ENCODE measurements at places on chromosomes 5 and 9. TPM values are rescaled to one million over a fixed set of nuclear protein-coding genes. Genes with fewer than 3 reads are reported as not detected.

GRCh38 chr5:155189476-155189875, 175.9 kb downstream of the KIF4B start:
- DNase-seq, result no peak

- no peak for DNase-seq
Observed at GRCh38 chr9:131776473-131776872, 36.6 kb upstream of the RAPGEF1 start.

DNA sequence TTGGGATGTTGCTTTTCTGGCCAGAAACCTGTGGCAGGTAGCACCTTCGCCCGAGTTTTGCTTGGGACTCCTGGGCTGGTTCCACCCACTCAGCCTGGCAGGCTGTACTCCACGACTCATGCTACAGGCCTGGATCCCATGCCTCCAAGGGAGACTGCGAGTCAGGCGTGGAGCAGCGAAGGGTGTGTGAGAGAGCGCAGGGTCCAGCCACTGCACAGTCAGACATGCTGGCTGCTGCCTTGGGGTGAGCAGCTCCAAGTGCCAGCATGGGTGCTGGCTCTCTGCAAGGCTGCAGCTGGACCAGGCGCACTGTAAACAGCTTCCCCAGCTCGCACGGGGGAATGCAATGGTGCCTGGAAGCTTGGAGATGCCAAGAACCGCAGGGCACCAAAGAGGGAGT, 249.6 kb upstream of the EDIL3 start:
- DNase-seq, result no peak

GRCh38 chr9:17490110-17490509, 88.8 kb upstream of the SH3GL2 start:
- no peak for DNase-seq

DNA sequence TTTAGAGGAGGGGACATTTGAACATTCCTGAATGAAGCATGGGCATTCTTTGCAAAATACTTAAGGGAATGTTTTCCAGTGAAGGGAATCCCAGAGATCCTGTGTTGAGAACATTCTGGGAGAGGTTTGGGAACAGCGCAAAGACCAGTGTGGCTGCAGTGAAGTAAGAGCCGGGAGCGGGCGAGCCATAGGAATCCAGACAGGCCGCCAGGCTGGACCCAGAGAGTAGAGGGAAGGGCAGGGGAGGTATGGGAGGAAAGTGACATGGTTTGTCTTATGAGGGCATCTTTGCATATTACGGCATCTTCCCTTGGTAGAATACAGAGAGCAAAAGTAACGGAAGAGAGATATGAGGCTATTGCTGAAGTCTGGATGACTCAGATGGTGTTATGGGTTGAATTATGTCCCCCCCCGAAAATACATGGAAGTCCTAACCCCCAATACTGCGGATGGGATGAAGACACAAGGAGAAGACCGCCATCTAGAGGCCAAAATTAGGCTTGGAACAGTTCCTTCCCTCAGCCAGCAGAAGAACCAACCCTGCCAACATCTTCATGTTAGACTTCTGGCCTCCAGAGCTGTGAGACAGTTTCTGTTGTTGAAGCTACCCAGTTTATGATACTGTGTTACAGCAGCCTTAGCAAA, 268.2 kb downstream of the MAST4 start:
- DNase-seq, result no peak

DNA sequence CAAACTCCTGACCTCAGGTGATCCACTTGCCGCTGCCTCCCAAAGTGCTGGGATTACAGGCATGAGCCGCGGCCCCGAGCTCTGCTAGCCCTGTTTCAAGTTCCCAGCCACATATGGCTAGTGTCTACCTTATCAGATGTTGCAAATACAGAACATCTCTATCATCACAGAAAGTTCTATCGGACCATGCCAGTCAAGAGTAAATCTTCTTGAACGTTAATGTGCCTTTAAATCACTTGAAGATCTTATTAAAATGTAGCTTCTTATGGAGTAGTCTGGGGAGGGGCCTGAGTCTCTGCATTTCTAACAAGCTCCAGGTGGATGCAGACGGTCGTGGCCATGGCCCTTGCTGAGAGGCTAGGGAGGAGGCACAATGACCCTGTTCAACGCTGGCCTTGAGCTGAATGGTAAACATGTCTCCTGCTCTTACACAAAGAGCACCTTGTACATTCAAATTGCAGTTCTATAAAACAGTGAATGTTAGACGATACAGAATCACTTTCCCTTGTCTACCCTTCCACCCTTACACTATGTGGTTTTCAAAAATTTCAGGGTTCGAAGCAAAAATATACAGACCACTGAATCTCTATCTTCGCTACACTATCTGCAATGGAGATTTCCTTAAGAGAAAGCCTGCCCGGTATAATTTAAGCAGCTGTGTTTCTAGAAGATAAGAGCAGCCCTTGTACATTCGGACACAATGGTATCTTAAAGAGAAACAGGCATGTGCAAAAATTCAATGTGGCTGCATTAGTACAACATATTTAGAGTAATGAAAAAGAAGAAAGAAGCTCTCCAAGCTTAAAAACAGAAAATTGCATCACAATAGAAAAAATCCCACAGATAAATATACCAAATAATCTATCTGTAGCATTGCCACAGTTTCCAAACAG, 114.1 kb downstream of the FRMD3 start:
- DNase-seq, result no peak

Gene CARTPT
- polyA plus RNA-seq, result not detected

- DNase-seq, result no peak
Observed at GRCh38 chr9:81771571-81771970, 82.2 kb upstream of the TLE1 start.

GRCh38 chr5:79107020-79107796, 4.4 kb upstream of the BHMT start:
- DNase-seq, result peak; percentile 17

Gene KYAT1
- polyA plus RNA-seq, result 5.6 TPM

GRCh38 chr9:76342858-76343257, 51.4 kb downstream of the RFK start:
- no peak for DNase-seq

GRCh38 chr5:9877488-9877887, 247.3 kb upstream of the TAS2R1 start:
- no peak for DNase-seq

GRCh38 chr5:92991581-92992067, 589.4 kb downstream of the NR2F1-AS1 start:
- no peak for DNase-seq

- no peak for DNase-seq
Observed at GRCh38 chr9:105219291-105219805, 25.1 kb upstream of the SLC44A1 start.

DNA sequence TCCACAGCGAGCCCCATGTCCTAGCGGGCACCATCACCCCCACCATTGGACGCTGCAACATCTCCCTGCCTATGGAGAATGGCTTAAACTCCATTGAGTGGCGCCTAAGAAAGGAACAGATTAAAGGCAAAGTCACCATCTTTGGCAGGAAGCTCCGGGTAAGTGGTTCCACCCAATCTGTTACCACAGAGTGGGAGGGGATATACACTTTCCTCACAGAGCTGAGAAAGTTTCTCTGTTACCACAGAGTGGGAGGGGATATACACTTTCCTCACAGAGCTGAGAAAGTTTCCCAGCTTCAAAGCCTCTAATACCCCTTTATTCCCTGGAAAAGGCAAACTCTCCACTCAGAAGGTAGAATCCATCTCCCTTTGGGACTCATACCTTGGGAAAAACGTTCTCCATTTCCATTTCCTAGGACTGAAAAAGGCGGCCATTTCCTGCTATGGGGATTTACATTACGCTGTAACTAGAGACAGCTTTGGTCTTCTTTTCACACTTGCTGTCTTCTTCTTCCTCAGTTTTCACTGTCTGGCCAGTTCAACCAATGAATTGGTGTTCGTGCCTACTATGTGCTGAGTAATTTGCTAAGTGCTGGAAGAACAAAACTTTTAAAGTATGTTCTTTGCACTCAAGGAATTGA, 63.4 kb upstream of the WWC1 start:
- no peak for DNase-seq

Gene FGD3
- not detected for polyA plus RNA-seq

GRCh38 chr9:134057307-134057657, 10.5 kb downstream of the BRD3 start:
- no peak for DNase-seq

Gene SPATA31A3
- not detected for polyA plus RNA-seq

Gene RGS7BP
- polyA plus RNA-seq, result 0.63 TPM

- no peak for DNase-seq
Observed at GRCh38 chr5:83516377-83516776, 44.8 kb downstream of the VCAN start.

Gene FAM200C
- 1.6 TPM for polyA plus RNA-seq

Gene PPP3R2
- polyA plus RNA-seq, result not detected

- DNase-seq, result no peak
Observed at GRCh38 chr9:5871785-5872184, 18.9 kb upstream of the MLANA start.

GRCh38 chr5:93071710-93072109, 509.3 kb downstream of the NR2F1-AS1 start:
- no peak for DNase-seq

GRCh38 chr5:93503598-93504067, 77.4 kb downstream of the NR2F1-AS1 start:
- DNase-seq, result peak; percentile 82

Gene TMOD1
- 0.15 TPM for polyA plus RNA-seq

Gene FOXD4L5
- polyA plus RNA-seq, result not detected

Gene ELOVL7
- 0.05 TPM for polyA plus RNA-seq

DNA sequence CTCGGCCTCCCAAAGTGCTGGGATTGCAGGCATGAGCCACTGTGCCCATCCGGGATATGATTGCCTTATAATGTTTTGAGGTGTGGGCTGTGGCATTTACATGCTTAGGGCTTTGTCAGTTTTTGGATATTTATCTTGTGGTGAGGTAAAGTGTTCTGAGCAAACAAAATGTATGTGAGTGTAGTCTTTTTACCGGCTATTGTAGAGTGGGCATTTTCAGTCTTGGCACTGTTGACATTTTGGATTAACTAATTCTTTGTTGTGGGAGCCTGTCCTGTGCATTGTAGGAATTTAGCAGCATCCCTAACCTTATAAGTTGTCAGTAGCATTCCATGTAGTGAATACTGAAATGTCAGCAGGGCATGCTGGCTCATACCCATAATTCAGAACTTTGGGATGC, 21.6 kb downstream of the G3BP1 start:
- DNase-seq, result no peak

- DNase-seq, result no peak
Observed at GRCh38 chr5:53087621-53088121, 21.9 kb downstream of the MOCS2 start.

Gene LAMC3
- polyA plus RNA-seq, result not detected

Gene PSAT1
- 307 TPM for polyA plus RNA-seq

Gene IL9
- not detected for polyA plus RNA-seq

- DNase-seq, result no peak
Observed at GRCh38 chr5:105903069-105903468, 1767.7 kb downstream of the EFNA5 start.

Gene DCP2
- 6.4 TPM for polyA plus RNA-seq

Gene SLC25A2
- polyA plus RNA-seq, result not detected

Gene BHMT2
- polyA plus RNA-seq, result 12.4 TPM

Gene PHF24
- polyA plus RNA-seq, result 0.02 TPM

GRCh38 chr5:133287500-133287899, 235.7 kb downstream of the HSPA4 start:
- no peak for DNase-seq

DNA sequence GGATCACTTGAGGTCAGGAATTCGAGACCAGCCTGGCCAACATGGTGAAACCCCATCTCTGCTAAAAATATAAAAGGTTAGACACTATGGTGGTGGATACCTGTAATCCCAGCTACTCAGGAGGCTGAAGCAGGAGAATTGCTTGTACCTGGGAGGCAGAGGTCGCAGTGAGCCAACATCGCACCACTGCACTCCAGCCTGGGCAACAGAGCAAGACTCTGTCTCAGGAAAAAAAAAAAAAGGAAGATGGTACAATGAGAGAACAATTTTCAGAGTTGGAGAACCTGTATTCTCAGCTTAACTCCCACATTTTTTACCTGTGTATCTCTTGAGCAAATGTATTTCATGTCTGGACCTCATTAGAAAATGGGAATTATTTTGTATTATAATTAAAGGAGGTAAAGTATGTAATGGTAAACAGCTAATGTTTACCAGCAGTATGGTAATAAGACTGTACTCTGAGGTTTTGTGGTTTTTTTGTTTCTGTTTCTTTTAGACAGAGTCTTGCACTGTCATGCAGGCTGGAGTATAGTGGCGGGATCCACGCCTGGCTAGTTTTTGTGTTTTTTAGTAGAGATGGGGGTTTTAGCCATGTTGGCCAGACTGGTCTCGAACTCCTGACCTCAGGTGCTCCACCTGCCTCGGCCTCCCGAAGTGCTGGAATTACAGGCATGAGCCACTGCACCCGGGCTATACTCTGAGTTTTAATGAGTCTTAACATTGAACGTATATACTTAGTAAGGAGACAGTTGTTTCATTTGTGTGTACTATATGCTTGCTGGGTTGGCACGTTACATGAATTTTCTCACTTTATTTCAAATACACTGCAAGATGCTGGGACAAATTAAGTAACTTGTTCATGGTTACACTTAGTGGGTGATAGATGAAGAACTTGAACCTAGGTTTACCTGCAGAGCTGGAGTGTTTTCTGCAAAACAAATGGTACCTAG, 16.2 kb downstream of the UHRF2 start:
- DNase-seq, result no peak

- no peak for DNase-seq
Observed at GRCh38 chr5:104913841-104914281, 1351.3 kb upstream of the NUDT12 start.

DNA sequence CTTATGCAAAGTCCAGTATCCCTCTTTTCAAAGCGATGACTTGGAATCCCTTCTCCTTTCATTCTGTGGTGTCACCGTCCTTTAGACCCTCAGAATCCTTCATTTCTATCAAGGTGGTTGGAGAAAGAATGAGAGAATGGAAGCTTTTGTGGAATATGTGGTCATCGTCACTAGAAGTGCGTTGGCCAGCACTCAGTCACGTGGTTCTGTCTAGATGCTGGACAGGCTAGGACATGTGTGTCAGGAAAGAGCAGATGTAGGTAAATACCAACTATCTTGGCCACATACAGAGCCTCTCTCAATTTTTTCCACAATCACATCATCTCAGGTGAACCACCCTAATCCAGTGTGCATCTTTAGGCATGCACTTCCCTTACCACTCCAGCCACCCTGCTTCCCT, 206.0 kb downstream of the ARRDC3 start:
- DNase-seq, result no peak

GRCh38 chr5:68587171-68587570, 371.6 kb downstream of the PIK3R1 start:
- peak; percentile 68 for DNase-seq

Gene PCSK5
- polyA plus RNA-seq, result 0.66 TPM

Gene RFX3
- polyA plus RNA-seq, result 2.2 TPM

DNA sequence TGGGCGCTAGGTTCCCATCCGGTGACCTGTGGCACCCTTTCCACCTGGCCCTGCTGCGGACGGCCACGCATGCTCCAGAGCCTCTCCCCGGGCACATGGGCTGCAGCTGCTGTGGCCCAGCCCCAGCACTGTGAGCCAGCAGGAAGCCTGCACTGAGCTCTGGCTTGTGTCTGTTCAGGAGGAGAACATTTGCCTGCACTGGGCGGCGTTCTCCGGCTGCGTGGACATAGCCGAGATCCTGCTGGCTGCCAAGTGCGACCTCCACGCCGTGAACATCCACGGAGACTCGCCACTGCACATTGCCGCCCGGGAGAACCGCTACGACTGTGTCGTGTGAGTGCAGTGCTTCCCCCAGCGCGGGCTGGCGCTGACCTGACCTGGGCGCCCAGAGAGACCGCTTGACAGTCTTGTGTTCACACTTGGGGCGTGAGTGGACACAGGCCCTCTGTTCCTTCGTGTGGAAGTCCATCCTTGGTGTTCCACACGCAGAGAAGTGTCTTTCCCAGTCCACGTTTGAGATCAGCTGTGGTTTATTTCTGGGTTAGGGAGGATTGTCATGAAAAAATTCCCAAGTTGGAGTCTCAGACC, 66.2 kb upstream of the CACNA1B start:
- DNase-seq, result no peak

Gene OR2Y1
- not detected for polyA plus RNA-seq

Measured in BJ (cell line).